ENCODE measurements at places on chromosomes 6 and 20. TPM values are rescaled to one million over a fixed set of nuclear protein-coding genes. Genes with fewer than 3 reads are reported as not detected.

The PHF1 gene
- total RNA-seq: 20.2 TPM

The ENPP5 gene
- total RNA-seq: 1.0 TPM

The HLA-C gene
- 516 TPM for total RNA-seq

The CFAP61 gene
- total RNA-seq: not detected

The DXO gene
- total RNA-seq: 24.6 TPM
